H7 (cell line): ENCODE measurements at places on chromosomes 1 and 21. TPM values are rescaled to one million over a fixed set of nuclear protein-coding genes. Genes with fewer than 3 reads are reported as not detected.
A peak's percentile ranks its signal among the peaks of the same experiment; 100 is the strongest.

DNA sequence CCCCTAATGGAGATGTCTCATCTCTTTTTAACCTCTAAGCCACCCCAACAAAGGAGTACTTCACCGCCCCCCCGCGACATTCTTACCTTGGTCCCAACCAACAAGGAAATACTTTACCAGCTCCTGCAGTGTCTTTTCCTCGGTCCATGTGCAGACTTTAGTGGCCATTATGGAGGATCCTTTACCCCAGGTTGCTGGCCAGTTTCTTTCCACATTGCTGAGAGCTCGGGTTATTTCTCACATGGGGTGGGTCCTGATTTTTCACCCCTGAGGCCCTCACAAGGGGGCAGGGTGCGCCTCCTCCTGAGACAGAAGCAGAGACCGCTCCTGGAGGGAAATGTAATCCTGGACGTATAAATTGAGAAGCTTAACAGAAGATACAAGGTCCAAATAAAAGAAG lies 3.0 kb upstream of the AADACL3 start:
- no peak for DNase-seq

DNA sequence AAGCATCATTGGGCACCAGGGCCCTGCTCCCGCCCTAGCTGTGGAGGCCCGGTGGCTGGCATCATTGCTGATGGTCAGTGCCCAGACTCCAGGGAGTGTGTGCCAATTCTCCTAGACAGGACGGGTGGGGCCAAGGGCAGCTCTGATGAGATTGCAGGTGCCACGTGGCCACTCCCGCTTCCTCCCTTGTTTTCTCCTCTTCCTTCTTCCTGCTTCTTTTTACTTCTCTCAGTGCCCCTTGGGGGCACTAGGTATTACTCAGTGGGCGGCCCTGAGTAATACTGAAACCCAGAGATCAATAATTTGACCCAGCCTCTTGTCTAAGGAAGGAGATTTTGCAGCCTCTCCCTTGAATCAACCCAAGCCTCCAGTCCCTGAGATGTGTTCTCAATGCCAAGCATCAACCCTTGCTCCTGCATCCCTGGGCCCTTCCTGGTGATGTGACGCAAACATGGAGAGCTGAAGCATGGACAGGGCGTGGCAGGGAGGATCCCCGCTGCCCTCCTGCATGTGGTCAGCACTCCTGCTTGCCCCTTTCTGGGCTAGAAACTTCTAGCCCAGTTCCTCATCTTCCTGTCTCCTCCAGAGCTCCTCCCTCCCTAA lies 32.4 kb downstream of the CDK18 start:
- no peak for DNase-seq

DNA sequence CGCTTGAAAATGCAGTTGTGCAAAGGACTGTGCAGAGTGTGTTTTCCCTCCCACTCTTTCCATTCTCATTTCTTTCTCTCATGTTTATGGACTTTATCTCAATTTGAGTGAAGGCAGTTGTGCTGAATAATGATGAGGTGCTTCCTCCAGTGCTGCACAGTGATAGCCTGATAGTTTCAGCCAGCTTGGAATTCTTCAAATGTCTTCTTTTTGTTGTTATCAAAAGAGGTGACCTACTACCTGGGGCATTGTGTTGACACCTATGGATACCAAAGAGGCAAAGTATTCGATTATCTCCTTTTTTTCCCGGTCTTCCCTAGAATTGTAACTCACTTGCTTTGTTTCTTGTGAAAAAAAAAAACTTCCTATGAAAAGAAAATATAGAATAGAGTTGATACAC lies 132.6 kb upstream of the ESRRG start:
- no peak for DNase-seq

- peak; percentile 96 for DNase-seq
These were observed 360 bp upstream of the PRDX6 start for GRCh38 chr1:173476665-173477285.

DNA sequence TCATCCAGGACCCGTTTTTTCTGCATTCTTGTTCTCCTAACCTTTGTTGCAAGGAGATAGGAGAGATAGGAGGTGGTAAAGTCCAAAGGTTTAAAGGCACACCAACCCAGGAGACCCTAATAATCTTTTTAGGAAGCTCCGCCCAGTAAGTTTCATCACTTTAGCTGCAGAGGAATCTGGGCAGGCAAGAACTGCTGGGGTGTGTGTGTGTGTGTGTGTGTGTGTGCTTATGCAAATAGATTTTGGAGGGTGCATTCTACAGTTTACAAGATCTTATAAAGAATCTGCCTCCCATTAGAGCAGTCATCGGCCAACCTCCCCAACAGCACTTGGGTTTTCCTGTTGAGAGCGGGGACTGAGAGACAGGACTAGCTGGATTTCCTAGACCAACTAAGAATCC lies 3.9 kb upstream of the IL10 start:
- DNase-seq: no peak

GRCh38 chr1:171744986-171745385 lies 3.1 kb upstream of the VAMP4 start:
- DNase-seq: no peak

DNA sequence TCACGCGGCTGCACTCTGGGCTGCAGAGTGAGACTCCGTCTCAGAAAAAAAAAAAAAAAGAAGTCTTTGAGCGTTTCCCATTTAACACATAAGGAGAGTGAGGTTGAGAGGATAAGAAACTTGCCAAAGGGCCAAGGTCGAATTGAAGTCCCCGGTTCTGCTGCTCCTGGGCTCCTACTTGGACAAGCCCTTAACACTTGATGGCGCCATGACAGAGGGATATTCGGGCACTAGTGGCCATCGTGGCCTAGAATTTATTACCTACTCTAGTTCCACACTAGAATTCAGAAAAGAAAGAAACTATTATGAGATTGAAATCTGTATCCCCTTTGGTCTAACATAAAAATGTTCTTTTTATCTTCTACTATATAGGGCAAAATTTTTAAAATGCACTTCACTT lies 65.7 kb upstream of the NEK2 start:
- DNase-seq: peak; percentile 44

- no peak for DNase-seq
These were observed 697.5 kb upstream of the ADGRL4 start for GRCh38 chr1:79704067-79704466.

- no peak for DNase-seq
These were observed 1.7 kb upstream of the EPS15 start for GRCh38 chr1:51520700-51521248.

Gene UBR4
- 87.7 and 130 TPM in 2 replicates for total RNA-seq

Gene KCNA10
- total RNA-seq: not detected in 2 replicates

Gene SPRR1B
- total RNA-seq: not detected in 2 replicates

Gene CHD5
- 0.78 and 0.83 TPM in 2 replicates for total RNA-seq

Gene FOXE3
- 0.14 TPM in 1 of 2 replicates, not detected in the other for total RNA-seq
